ENCODE measurements at places on chromosomes 13 and 19.

GRCh38 chr13:110262082-110262436 is 44.9 kb downstream of the COL4A1 start:
- no peak for DNase-seq

DNA sequence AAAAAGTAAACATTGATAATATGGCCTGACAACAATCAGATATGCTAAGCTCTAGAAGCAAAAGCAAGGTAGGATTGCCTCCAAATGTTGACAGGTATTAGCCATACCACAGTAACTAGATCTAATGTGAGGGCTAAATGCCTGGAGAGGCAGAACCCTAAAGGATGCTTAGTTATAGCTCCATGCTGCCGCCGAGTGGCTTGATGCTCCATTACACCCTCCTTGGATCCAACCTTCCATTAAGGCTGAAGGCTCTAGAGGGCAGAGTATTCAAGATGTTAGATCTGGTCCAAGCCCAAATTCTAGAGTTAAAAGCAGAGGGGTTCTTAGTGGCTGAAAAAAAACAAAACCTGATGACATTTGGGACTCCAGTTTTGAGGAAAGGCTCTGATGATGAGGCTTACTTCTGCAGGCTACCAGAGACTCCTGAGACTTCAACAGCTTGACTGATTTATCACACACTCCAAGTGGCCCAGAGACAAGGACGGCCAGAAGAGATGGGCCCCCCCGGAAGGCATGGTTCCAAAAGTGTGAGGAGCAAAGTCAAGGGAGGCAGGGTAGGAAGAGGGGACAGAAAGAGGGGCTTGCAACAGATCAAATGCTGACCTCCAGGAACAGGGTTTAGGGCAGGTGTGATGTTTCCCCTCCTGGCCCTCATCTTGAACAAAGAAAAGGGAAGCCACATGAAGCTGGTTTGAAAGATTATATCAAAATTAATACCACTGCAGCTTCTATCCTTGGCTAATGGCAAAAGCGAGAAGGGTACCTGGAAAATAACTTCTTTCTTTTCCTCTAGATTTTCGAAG is 21.9 kb upstream of the CPB2 start:
- DNase-seq, result peak; percentile 90

- no peak for DNase-seq
Observed at GRCh38 chr19:2209408-2209807, 26.7 kb downstream of the PLEKHJ1 start.

DNA sequence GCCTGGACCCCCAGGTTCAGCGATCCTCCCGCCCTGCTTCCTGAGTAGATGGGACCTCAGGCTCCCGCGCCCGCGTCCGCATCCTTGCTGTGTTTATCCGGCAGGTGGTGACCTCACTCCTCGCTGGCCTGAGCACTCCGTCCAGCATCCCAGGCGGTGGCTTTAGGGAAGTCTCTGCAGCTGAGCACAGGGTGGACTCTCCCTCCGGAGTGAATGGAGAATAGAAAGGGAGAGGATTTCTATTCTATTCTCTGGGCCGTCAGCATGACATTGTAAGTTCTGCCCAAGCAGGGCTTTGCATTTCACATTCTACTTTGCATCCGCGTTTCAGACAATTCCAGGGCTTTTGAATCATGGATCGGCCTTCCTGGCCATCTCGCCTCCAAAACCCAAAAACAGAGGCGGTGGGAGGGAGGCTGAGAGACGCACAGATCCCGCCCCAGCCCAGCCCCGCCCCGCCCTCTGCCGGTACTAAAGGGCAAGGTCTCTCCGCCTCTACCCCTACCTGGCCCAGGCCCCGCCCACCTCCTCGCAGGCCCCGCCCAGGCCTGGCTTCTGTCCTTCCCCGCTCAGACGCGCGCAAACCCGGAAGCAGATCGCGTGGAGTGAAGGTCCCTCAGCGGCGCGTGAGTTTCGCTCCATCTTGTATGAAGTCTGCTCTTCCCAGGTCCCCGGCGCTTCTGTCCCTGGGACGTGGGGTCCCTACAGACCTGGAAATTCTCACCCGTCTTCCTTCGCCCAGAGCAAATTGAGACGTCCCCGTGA is at the start of gene ZNF525:
TSS of gene ZNF525 (plus strand) at position 572 of the 765 bp plus-strand sequence. CDS start 6,577 bp downstream, outside the sequence.
- peak; percentile 76 for DNase-seq

GRCh38 chr19:46537136-46538097 is 41.8 kb upstream of the PNMA8B start:
- peak; percentile 65 for DNase-seq

DNA sequence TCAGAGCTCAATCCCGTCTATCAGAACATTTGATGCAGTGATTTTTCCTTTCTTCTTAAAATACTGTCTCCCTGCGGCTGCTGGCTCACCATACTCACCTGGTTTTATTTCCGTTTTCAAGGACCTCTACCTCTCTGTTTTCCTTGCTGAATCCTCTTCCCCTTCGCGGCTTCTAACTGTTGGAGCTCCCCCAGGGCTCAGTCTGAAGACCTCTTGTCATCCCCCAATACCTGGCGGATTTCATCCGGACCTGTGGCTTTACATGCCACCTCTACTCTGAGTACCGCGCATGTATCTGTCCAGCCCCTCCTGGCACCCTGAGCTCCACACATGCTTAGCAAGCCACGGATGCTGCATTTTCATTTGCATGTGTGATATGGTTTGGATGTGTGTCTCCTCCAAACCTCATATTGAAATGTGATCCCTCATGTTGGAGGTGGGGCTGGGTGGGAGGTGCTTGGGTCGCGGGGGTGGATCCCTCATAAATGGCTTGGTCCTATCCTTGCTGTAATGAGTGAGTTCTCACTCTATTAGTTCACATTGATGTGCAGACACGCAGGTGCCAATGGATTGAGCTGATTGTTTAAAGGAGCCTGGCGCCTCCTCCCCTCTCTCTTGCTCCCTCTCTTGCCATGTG is 106.2 kb upstream of the LSM14A start:
- no peak for DNase-seq

GRCh38 chr13:51976423-51976822 is 34.8 kb downstream of the ATP7B start:
- no peak for DNase-seq

DNA sequence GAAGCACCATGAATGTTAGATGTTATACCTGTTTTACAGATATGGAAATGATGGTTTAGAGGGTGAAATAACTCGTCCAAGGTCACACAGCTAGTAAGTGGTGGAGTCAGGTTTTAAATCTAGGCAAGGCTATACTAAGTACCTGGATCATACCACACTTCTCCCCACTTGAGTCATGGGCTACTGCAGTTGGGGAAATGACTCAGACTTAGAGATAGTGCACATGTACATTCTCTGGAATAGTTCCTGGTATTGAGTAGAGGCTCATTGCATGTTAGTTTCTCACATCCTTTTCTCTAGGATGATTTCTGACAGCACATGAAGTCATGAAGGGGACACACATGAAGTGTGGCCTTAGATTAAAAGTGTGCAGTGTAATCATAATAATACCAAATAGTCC is 76.2 kb upstream of the TNFSF11 start:
- DNase-seq, result peak; percentile 91

DNA sequence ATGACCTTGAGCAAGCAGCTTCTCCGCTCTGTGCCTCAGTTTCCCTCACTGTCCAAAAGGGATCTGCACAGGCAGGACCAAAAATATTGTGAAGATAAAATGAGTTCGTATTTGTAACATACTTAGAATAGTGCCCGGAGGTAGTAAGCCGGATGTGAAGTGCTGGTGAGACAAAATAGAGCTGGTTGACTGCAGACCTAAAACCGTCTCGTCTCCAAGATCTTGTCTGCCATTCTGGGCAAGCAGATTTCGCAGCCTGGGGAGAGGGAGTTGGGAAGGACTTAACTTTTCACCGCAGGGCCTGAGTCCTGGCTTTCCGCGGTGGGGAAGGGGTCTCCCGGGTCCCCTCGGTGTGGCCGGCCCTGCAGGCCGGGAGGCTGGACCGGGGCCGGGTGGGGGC is 8.2 kb upstream of the BBC3 start:
- peak; percentile 45 for DNase-seq

DNA sequence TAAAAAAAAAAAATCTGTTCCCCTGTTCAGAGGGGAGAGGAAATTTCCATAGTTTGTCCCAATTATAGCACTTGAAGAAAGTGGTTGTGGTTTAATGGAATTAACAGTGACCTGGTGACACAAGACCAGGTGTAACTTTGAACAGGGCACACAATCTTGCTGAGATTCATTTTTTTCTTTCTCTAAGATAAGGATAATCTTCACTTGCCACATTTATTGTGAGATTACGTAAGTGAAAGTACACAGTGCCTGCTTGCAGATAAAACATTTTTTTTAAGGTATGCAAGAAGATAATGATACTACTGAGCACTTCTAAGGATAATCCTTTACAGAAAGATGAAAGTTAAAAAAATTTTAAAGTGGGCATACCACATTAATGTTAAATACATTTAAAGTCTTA is 448.1 kb downstream of the DIAPH3 start:
- DNase-seq, result peak; percentile 14

- no peak for DNase-seq
Observed at GRCh38 chr19:23777216-23777615, 18.5 kb upstream of the ZNF681 start.

DNA sequence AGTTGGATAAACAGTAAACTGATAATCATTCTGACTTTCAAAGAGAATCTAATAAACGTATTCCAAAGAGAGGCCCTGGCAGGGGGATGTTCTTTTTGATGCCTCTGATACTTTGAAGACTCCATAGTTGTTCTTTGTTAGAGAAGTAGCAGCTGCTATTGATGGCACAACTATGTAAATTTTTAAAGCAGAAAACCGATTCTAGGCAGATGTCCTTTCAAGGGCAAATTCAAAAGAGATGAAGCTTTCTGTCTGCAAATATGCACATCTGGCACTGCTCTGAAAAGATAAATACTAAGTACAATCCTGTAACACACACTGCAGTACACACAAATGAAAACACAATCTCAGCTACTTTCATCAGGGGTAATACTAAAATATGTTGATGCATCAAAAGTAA is 250.1 kb downstream of the VWA8 start:
- no peak for DNase-seq

- no peak for DNase-seq
Observed at GRCh38 chr19:55442372-55442961, 633 bp downstream of the SHISA7 start.

GRCh38 chr13:25752957-25753551 is 298.8 kb downstream of the SHISA2 start:
- peak; percentile 92 for DNase-seq

- no peak for DNase-seq
Observed at GRCh38 chr13:78398743-78399410, 204.5 kb downstream of the POU4F1 start.

All from choroid plexus epithelial cell (primary cell).